Bronchial epithelial cell (primary cell): ENCODE measurements at places on chromosomes 3 and 15.

GRCh38 chr3:126938520-126939337 lies 44.2 kb upstream of the PLXNA1 start:
- DNase-seq, result no peak

GRCh38 chr3:184637705-184638104 lies 74.2 kb downstream of the MAGEF1 start:
- DNase-seq, result no peak

DNA sequence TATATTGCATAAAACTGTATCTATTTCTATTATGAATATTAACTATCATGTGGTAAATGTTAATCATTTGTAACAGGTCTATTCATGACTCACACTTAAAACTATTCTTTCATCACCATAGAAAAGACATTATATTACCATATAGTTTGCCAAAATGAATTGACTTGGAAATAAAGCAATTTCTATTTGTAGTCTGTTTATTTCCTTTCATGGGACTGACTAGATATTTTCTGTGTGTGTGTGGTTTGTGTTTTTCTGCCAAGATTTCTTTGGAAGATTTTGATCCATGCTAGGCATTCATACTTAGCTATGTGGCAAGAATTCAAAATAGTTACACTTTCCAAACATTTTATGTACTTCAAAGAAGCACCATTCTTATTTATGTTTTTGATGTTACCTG lies 522.5 kb upstream of the AGTR1 start:
- peak; percentile 18 for DNase-seq

DNA sequence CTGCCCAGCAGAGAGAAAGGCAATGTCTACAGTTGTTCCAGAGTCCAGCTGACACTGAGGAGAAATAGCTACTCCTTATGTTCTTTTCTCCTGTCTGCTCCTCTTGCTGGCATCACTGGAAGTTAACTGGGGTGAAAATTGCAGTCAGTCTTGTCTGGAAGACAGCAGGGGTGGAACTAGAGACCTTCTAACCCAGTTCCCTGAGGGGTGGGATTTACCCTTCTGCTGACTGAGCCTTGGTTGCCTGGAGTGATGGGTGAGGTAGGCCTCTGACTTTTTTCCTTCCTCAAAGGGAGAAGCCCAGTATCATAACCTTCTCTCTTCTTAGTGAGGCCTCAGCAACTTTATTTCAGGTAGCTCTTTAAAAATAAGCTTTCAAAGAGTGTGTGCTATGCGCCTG lies 16.2 kb downstream of the ZNF609 start:
- DNase-seq, result no peak

GRCh38 chr3:171994646-171995428 lies 44.5 kb upstream of the FNDC3B start:
- peak; percentile 66 for DNase-seq

- no peak for DNase-seq
These were observed 169.3 kb upstream of the LRRN1 start for GRCh38 chr3:3629911-3630310.

DNA sequence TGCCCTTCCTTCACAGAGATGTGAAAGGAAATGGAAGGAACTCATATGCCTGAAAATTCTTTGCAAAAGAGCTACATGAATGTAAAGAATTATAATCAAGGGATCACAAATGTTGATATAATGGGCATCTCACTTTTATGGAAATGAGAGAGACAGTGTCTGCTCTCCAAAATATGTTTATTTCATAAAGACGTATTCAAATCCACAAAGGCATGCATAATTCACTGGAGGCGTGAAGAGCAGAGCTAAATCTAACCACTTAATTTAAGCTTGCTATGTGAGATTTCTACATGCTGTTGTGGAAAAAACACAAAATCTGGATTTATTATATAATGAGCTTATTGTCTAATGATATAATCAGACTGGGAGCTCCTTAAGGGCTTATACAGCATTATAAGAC lies 469.1 kb downstream of the RAP2B start:
- no peak for DNase-seq

DNA sequence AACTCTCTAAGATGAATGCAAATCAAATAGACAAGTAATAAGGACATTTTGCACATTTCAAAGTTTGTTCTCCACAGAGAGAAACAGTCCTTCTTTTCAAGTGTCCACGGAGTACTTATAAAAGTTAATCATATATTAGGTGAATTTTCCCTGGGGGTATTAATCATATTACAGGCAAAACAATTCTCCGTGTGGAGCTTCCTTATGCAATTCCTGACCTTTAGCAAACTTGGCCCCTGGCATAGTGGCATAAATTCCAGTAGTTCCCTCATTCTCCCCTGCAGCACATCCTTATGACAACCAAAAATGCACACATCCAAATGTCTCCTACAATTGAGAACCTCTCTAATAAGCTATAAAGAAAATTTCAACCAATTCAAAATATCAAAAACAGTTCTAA lies 34.4 kb downstream of the FSIP1 start:
- peak; percentile 35 for DNase-seq

- DNase-seq, result no peak
These were observed 13.3 kb downstream of the SEMA3G start for GRCh38 chr3:52431459-52432223.

DNA sequence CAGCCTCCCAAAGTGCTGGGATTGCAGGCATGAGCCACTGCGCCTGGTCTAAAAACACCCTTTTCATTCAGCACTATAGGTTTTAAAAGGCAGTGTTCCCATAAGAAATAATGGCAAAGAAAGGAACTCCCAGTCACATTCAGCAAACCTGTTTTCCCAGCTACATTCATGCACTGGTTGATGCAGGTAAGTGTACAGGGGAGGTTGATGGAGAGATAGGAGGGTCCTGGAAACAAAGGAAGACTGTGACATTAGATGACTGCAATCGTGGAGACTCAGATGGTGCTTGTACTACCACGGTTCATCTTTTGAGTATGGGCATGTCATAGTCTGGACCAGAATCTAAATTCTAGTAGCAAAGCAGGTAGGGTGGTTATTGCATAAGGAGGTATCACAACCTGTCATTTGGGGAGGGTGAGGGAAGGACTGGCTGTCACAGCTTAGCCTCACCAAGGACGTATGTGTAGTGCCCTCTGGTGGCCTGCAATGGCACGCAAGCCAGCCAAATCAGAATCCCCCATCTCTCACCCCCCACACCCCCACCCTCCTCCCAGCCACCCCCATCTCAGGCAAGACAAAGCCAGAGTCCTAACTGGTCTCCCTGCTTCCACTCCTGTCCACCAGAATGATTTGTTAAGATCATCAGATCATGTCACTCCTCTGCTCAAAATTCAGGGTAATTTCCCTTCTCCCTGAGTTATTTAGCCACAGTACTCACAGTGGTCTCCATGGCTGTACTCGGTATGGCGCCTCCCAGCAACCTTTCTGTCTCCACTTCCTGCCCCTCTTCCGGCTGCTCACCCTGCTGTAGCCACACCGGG lies 28.8 kb upstream of the UBL7 start:
- DNase-seq, result peak; percentile 51

- DNase-seq, result peak; percentile 28
These were observed 167.2 kb downstream of the POLR2M start for GRCh38 chr15:57873564-57874209.

DNA sequence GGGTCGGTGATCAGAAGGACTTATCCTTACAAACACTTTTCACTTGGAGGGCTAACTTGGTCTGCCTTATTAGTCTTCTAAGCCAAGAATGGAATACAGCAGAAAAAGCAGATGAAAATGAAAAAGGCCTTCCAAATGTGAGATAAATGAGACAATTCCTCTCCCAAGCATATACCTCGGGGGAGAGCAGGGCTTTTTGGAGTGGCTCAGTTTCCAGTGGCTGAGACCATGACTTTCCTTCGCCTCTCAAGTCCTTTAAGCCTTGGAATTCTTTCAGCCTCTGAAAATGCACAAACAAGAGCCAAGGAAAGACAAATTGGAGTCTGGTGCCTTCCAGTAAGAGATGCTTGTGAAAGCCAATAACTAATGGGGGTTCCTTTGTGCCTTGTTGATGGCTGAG lies 130.9 kb downstream of the DTWD1 start:
- no peak for DNase-seq

DNA sequence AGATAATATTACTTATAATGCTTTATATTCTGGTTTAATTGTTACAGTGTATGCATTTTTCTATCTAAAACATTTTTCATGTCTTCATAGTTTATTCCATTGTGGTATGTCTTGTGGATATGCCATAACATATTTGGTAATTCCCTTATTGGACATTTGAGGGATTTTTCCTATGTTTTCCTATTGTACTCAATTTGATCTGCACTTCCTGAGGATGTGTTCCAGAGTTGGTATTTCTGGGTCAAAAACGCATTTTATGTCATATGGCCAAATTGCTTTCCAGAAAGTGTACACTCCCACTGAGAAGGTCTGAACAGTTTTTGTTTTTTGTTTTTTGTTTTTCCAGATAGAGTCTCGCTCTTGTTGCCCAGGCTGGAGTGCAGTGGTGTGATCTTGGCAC lies 6.8 kb downstream of the ARL8B start:
- no peak for DNase-seq

DNA sequence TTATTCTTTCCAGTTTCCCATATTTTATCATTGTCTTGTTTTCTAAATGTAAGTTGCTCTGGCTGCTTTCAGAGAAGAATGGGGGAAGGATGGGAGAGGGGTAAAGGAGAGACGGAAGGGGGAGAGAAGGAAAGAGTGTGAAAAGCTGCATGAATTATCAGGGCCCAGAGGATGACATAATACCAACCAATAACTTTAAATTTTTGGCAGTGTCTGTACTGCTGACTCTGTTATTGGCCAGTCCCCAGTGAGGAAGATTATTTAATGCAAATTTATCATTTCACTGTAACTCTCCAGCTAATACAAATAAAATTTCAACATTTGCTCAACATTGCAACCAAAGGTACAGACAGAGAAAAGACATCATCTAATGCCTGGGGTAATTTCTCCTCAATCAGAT lies 551.7 kb upstream of the CFAP20DC start:
- no peak for DNase-seq

- peak; percentile 38 for DNase-seq
These were observed 31.6 kb downstream of the LRIG1 start for GRCh38 chr3:66469220-66469640.

GRCh38 chr15:98216166-98216565 lies 255.7 kb downstream of the ARRDC4 start:
- DNase-seq, result no peak

GRCh38 chr3:49628249-49628648 lies 45.9 kb upstream of the APEH start:
- no peak for DNase-seq

DNA sequence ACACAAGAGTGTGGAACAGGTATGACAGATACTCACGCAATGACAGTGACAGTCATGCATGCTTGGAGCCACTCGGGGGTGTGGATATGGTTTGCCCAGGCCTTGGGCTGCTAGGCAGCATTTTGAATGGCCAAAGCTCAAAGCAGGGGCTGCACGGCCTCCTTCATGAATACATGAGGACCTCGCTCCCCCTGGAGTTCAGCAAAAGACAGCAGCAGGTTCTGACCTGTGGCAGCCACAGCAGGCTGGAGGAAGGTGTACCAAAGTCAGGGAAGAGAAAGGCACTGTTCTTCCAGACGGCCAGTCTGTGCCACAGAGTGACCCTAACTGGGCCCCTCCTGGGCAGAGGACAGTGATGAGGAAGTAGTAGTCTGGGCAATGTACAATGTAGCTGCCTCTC lies 88.2 kb upstream of the C2CD4B start:
- no peak for DNase-seq

GRCh38 chr15:51097553-51098330 lies 3.0 kb upstream of the TNFAIP8L3 start:
- DNase-seq, result peak; percentile 59

DNA sequence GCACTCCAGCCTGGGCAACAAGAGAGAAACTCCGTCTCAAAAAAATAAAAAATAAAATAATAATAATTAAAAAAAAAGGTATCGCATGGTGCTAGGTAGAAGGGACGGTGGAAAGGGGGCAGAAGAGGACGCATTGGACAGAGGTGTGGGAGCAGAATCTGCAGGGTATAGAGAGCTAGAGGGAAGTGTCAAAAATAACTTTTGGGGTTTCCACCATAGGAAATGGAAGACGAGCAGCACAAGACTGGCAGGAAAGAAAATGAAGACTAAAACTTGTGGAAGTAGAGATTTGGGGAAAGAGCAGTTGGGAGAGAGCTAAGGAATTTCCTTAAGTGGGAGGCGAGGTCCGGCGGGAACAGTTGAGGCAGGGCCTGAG lies 585 bp upstream of the MKRN2 start:
- DNase-seq, result no peak

DNA sequence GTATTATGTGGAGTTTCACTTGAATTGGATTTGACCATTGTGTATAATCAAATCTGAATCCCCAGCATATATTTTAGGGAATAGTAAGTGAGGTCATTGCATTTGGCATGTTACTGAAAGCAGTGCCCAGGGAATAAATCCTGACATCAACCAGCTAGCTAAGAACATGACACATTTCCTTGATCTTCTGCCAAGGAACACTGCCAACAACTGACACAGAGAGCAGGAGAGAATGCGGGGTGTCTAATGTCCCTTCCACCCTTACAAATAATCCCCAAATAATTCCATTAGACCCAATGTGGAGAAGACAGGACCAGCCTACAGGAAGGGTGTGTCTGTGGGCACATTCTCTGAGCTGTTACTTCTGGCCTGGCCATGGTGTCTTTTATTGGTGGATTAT lies 30.6 kb upstream of the UBE3A start:
- peak; percentile 70 for DNase-seq

DNA sequence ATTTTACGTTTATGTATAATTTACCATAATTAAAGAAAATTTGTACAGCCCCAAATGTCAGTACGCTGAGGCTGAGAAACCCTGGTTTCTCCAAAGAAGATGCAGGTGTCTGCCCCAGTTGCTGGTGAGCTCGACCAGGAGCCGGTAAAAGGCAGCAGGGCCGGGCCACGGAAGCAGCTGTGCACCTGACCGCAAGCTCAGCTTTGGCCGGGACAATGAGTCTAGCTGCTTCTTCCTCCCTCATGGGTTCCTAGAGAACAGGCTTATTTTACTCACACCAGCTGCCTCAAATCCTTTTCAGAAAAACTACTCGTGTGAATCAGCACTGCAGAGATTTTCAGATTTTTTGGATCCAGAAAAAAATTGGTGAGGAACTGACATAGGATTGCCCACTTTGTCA lies 18.0 kb upstream of the ZXDC start:
- no peak for DNase-seq

- DNase-seq, result peak; percentile 91
These were observed 6.7 kb downstream of the PAQR5 start for GRCh38 chr15:69305204-69305931.

GRCh38 chr3:28845006-28845324 lies 435.9 kb upstream of the RBMS3 start:
- no peak for DNase-seq

GRCh38 chr15:90592131-90592881 lies 62.6 kb downstream of the CRTC3 start:
- peak; percentile 79 for DNase-seq

DNA sequence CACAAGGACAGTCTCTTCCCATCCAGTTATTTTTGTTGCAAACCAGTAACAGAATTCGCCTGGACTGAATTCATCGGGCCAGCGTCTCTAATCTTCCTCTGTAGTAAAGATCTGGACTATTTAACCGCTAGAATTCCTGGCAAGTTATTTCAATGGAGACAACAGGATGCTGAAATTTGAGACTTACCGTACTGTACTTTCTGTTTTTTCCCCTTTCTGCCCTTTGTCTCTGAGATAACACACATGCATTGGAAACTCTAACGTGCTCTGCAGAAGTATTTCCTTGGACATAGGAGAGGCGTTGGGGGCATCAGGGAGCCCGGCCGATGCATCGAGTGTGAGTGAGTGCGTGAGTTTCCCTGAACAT lies 61.5 kb downstream of the ASB7 start:
- DNase-seq, result no peak

GRCh38 chr3:65344444-65344843 lies 656.6 kb upstream of the ADAMTS9 start:
- no peak for DNase-seq
